Naive thymus-derived CD8-positive, alpha-beta T cell (primary cell): ENCODE measurements at places on chromosomes 12 and 14.

DNA sequence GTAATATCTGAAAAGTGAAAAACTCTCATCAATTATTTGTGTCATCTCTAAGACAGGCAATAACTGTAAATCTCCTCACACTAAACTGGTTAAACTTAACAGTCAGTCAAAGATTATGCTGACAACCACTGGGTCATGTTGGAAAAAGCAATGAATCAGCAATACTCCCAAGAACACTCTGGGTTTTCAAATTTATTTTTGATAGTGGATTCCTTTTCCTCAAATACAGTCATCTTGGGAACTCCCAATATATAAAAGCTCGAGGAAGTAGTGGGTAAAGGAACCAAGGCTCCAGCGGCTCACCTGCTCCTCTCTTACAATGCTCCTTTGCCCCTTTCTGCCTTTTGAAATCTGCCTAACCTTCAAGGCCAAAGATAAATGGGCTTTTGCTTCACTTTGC is 70.0 kb downstream of the ARMH4 start:
- no peak for DNase-seq

- no peak for DNase-seq
Observed at GRCh38 chr14:32622742-32623141, 293.6 kb downstream of the AKAP6 start.

GRCh38 chr12:82904219-82904790 is 217.6 kb downstream of the TMTC2 start:
- no peak for DNase-seq

DNA sequence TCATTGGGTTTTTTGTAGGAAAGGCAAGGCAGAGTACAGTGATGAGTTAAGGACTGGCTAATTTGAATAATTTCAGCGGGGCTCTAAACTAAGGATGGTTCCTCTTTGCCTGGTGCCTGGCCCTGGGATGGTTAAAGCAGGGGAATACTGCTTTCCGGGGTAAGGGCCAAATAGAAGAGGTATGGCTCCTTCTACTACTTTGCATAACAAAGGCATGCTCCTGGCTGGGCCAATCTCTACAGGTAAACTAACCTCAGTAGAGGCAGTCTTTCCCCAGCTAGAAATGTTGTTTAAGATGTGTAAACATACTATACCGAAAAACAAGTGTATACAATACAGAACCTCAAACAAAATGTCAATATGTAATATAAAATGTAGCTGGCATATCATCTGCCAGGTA is 1239.0 kb downstream of the SLC16A7 start:
- DNase-seq = no peak

DNA sequence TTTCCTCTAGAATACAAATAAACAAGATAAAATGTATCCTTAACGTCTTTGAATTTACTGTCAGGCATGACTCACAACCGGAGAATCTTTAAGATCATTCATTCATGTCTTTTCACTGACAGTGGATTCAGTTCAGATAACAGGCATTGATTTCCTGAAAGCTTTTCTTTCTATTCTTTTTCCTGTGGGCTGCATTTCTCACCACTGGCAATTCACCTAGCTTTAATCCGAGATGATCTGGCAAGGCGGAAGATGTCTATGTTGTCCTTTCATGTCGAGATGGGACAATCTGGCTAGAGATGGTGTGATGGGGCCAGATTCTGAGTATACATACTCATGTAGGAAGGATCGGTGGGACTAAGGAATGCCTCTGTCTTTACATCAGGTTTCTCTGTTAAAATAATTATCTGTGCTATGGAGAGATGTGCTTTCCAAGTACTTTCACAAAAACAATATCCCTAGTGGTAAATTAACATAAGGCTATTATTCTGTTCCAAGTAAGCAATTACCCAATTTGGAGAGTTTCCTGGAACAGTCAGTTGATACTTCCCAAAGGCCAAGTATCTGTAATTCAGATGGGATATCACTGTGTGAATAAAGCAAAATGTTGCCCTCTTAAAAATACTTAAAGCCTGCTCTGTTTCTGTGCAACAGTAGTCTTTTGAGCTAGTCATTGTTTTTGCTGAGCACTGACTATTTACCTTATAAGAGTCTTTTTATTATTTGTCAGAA is 17.8 kb downstream of the ACSS3 start:
- no peak for DNase-seq

DNA sequence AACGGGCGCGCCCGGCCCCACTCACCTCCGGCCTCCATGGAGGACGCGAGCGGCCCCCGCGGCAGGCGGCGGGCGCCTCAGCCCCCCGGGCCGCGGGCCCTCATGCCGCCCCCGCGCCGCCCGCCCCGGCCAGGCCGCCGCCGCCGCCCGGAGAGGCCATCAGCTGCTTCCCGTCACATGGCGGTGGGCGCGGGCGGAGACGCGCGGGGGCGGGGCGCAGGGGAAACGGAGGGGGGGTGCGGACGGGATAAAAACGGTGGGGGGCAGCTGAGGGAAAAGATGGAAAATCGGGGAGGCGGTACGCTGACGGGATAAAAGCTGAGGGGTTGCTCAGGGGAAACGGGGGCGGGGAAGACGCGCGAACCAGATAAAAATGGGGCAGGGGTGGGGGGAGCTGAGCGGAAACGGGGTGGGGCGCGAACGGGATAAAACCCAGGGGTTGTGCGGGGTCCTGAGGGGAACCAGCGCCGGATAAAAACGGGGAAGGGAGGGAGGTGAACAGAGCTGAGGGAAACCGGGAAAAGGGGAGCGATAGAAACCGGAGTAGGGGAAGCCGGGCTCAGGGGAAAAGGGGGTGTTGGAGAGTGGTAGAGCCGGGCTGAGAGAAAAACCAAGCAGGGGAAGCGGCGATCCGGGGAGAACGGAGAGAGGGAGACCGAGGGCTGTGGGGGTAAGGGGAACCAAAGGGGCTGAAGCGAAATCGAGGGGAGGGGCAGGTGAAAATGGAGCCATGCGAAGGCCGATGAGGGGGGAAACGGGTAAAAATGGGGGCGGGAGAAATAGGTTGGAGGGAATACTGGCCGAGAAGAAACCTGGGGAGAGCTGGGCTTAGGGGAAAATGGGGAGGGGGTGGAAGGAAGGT is at the start of gene WSB2:
TSS of gene WSB2 (minus strand) at position 169 of the 862 bp plus-strand sequence. CDS start at position 38, 131 bp downstream.
- DNase-seq = peak; percentile 16

DNA sequence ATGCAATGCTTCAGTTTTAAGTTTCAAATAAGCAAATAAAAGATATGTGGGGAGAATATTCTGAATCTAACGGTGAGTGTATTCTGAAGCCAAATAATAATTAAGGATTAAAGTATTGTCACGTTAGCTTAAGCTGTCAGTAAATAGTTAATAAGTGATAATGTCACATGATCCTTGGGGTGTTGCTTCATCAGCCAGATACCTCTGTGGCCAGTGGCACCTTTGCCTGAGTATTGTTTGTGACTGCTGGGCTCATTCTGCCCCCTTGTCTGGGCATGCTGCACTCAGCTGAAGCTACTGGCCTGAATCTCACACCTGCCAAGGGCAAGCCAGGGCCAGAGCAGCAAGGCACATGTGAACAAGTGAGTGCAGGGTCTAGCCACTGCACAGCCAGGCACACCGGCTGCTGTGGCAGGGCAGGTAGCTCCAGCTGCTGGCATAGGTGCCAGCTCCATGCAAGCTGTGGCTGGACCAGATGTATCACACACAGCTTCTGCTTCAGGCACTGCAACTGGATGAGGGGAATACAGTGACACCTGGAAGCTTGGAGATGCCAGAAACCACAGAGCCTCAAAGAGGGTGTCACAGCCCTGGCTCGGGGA is 739.7 kb downstream of the SLC6A15 start:
- DNase-seq = no peak

GRCh38 chr12:122099280-122099749 is 20.8 kb downstream of the MLXIP start:
- no peak for DNase-seq

- no peak for DNase-seq
Observed at GRCh38 chr12:64649487-64649886, 39.2 kb downstream of the RASSF3 start.

DNA sequence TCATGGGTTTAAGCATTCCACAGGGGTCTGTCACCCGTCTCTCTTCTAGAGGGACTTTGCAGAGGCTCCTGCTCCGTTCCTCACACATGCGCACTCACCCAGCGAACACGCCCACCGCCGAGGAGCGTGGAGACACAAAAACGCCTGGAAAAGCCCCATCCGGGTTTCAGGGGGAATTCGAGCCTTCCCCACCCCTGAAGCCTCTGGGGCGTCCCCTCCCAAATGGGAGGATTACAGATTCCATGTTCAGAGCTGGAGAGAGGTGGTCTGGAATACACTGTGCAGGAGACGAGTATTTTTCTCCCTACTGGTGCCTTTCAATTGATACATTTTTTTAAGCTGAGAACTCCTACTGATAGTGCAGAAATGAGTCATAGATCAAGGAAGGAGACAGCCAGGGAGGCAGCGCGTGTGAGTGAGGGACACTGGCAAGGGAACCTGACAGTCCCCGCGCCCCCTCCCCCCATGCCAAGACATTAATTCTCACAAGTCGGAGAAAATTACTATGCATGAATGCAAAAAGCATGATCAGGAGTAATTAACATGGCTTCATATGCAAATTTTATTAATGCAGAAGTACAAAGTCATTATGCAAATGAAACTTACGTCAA is 36.9 kb downstream of the BCL11B start:
- peak; percentile 73 for DNase-seq

GRCh38 chr12:52151153-52151836 is 40.5 kb downstream of the KRT80 start:
- DNase-seq = no peak

DNA sequence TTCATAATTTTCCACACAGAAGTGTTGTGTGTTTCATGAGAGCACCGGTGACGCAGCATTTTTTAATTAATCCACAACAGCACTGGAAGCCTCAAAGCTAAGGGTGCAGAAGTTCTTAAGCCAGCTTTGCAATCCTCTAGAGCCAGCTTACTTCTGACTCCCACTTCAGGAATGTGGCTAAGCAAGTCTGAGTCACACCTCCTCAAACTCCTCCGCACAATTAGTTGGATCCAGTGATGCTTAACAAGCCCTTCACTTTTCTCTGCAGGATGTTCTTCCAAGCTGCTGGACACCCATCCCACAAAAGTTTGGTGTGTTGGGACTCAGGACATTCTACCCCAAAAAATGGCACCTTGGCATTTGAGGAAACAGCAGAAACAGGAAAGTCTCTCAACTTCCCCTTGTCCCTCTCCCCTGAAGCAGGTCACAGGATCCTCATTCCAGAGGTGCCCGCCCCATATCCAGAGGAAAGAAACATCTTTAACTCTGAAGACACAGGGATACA is 210.0 kb downstream of the PPM1H start:
- no peak for DNase-seq

GRCh38 chr12:100820314-100820713 is 25.7 kb downstream of the ANO4 start:
- DNase-seq = no peak

- DNase-seq = no peak
Observed at GRCh38 chr12:52013626-52014310, 7.0 kb downstream of the TAMALIN start.

DNA sequence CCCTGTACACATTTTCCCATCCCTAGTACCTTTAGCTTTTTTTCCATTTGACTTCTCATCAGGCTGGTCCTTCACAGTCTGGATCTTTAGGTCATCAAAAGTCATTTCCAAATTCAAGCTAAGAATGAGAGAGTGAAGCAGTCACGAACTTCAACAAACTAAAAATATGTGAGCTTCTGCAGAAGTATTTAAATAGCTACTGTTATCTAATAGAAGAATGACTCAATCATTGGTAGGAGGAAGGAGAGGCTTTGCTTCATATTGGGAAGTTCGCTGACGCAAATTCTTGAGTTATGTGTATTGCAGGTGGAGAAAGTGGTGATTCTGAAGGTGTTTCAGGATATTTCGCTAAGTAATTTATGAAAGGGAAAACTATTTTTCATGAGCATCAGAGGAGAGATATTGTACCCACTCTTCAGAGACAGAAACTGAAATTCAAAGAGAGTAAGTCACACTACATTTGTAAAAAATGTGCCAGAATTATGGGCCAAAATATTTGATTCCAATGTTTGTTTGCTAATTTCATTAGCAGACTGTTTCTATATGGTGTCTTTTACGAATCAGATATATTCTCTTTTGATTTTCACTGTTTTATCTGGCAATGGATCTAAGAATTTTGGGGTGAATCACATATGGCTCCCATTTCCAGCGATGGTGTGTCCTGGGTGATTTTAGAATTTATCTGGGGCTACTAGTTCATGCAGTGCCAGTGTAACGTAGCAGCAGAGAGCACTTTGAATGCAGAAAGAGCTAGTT is at the start of gene OLR1:
TSS of gene OLR1 (minus strand) at position 160 of the 756 bp plus-strand sequence. CDS start at position 105, 55 bp downstream.
- no peak for DNase-seq

DNA sequence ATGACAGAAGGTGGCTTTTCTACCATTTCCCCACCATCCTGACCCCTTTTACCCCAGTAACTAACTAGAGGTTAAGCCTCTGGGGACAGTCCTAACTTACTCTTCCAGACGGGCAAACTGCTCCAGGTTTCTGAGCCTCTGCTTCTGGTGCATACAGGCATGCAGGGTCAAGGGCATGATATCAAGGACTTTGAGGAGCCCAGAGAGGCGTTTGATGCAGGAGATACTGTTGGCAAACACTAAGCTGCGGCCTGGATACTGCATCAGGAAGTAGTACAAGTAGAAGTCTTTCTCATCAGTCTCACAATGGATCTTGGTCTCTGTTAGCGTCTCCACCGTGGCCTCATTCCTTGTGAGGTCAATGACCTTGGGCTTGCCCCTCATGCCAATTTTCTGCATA is 21.0 kb downstream of the DDX24 start:
- no peak for DNase-seq

- DNase-seq = no peak
Observed at GRCh38 chr12:124940143-124940392, 25.6 kb upstream of the UBC start.

- no peak for DNase-seq
Observed at GRCh38 chr14:96805956-96806355, 8.8 kb downstream of the VRK1 start.

DNA sequence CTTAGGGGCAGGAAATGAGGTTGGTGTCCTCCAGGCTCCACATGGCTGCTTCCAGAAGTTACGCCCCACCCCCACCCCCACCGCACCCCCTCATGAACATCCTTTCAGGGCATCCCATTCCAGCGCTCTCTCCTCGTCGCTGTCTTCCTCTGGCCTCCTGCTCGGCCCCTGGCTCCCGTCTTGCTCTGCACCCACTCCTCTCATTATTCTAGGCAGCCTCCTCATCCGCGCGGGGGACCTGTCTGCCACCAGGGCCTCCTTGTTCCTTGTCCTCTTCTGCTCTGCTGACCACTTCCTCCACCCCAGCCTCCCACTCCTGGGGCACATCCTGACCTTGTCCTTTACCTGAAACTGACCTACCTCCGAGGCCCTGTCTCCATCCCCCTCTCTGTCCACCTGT is 29.8 kb upstream of the PLEKHG6 start:
- DNase-seq = no peak

DNA sequence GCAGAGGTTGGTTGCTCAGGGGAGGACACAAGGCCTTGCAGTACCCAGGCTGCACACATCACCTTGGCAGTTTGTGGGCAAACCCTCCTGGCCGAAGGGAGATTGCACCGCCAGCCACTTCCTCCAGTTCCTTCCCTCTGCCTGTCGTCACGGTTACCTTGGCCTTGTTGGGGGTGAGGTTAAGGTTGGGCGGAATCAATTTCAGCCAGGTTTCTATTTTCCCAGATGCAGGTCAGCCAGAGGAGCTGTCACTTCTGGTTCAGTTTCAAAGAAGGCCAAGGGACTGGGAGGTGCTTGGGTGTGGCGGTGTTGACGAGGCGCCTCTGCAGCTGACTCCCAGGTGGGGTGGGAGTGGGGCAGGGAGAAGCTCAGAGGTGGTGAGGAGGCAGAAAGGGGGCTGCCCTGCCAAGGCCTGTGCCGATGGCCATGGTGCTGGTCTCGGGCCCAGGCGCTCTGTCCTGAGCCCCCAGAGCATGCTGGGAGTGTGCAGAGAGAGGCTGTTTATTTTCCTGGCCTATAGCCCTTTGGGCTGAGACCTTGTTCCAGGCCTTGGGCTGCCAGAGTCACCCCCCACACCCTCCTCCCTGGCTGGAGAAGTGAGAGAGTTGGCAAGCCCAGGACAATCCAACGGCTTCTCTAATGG is 31.4 kb downstream of the JDP2 start:
- DNase-seq = no peak
